ENCODE measurements at places on chromosomes 13 and 19. TPM values are rescaled to one million over a fixed set of nuclear protein-coding genes. Genes with fewer than 3 reads are reported as not detected.

SH3GL1 gene
- total RNA-seq = 18.6 TPM

- DNase-seq = no peak
These were observed 458.8 kb downstream of the RFC3 start for GRCh38 chr13:34276764-34277163.

- no peak for DNase-seq
These were observed 31.2 kb downstream of the PPP2R1A start for GRCh38 chr19:52221031-52221430.

DNA sequence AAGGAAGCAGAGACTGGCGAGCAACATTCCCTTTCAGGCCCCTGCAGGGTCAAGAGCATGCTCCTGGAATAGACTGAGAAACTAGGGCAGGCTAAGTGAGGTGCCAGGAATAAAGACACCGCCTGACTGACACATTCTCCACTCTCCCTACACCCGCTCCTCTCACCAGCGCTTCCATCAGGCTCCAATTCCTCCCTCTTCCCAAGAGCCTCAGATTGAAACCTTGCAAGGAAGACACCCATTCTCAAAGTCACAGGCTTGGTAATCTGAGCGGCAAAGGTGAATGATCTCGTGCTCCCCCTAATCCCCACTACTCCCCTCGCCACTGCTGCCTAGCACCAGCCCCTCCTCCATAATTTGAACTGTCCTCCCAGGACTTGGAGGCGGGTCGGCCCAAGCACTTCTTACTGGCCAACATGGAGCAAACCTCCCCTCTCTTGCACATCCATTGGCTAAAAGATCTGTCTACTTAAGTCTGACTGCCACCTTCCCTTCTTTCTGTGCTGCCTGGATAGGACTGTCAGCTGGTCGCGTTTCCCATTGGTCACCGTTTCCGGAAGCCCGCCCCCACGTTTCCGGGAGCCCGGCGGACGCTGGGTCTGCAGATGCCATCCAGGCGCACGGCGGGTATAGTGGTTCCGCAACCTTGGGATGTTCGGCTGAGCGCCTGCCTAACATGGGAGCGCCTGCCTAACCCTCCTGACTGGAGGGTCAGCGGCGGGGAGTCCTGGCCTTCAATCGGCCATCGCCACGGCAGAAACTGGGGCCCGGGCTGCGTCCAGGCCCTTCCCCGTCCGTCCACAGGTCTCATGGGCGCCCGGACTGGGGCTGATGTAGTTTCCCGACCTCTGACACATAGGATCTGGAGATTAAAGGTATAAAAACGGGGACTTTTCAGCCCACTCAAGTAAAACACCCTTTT is 33.6 kb downstream of the ZNF383 start:
- peak; percentile 90 for DNase-seq

DNA sequence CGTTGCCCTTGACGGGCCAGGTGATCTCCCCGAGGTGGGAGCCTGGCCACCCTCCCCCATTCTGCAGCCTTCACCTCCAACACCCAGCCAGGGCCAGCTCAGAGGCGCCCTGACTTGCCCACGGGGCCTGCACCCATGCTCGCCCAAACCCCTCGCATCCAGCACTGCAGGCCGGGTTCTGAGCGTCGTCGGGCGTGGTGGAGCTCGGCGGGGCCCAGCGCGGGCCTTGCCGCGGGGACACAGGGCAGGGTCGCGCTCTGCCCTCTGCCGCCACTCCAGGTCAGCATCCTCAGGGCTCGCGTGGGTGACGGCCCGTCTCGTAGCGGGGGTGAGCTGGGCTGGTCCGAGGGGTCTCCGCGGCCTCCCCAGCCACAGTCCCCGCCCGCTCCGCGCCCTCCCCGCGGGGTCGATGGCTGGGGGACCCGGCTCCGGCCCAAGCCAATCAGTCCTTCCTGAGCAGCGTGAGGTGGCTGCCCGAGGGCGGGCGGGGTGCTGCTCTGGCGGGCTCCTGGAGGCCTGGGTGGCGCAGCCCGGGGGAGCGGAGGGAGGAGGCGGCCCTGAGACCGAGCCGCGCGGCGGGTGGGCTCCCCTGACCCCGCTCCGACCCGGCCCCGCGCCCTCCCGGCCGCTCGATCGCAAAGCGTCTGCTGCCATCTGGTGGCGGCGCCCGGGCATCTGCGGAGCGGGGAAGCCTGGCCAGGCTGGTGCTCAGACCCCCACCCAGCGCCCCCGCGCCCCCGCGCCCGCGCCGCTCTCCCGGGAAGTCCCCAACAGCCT is 61.4 kb downstream of the CCNE1 start:
- DNase-seq = peak; percentile 66
